Cortex of kidney (tissue), 1 donor: ENCODE measurements at places on chromosomes 7 and 10.

DNA sequence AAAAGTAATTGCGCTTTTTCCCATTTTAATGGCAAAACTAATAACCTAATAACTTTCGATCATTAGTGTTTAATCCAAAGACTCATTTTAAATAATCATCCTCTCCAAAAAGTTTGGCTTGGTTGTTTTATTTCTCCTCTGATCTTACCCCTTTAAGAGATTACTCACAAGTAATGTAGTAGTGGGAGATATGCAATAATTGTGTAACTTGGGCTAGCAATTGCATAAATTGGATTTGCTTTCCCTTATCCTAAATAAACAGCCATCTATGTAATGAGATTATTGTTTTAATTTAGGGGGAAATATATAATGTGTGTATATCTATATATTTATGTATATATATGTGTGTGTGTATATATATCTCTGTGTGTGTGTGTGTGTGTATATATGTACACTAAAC, 82.5 kb downstream of the RNLS start:
- no peak for DNase-seq

- DNase-seq, result no peak
Observed at GRCh38 chr7:32062150-32062549, 8.1 kb downstream of the PDE1C start.

- no peak for DNase-seq
Observed at GRCh38 chr7:121451367-121452094, 55.4 kb upstream of the FAM3C start.

DNA sequence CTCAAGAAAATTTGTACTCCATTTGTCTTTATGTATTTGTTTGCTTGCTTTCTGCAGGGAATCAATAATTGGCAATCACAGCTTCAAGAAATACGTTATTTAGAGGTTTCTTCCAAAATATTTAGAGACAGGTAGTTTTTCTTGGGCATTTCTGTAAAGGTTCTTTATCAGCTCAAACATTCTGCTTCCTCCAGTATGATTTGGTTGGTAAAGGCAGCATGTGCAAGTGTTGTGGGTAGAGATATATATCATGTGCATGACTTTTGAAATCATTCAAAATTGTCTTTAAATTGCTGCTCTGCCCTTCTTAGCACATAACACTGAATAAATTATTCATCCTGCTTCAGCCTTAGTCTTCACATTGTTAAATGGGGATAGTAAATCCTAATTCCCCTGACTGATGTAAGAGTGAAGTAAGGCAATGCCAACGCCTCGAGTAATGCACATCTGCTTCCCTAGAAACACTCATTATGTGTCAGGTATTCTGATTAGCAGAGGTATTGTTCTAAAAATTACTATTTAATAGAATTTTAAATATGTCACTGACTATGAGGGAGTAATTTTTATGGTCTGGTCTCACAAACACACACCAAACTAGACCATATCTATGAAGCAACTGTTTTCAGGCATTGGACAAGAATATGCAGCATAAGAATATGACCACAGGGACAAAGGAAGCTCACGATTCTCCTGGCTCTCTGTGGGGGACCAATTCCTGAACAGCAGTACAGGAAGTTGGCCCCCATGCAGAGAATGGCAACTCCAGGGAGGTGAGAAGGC, 77.3 kb upstream of the AKR1E2 start:
- no peak for DNase-seq

GRCh38 chr7:90719155-90719554, 123.0 kb downstream of the CDK14 start:
- no peak for DNase-seq

DNA sequence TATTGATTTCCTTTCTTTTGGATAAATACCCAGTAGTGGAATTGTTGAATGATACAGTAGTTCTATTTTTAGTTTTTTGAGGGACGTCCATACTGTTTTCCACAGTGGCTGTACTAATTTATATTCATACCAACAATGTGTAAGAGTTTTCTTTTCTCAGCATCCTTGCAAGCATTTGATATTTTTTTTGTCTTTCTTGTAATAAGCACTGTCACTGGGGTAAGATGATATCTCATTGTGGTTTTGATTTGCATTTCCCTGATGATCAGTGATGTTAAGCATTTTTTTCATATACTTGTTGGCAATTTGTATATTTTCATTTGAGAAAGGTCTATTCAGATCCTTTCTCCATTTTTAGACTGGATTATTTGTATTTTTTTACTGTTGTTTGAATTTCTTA, 308.7 kb downstream of the PTEN start:
- no peak for DNase-seq

GRCh38 chr10:119531067-119531466, 11.5 kb downstream of the RGS10 start:
- no peak for DNase-seq

DNA sequence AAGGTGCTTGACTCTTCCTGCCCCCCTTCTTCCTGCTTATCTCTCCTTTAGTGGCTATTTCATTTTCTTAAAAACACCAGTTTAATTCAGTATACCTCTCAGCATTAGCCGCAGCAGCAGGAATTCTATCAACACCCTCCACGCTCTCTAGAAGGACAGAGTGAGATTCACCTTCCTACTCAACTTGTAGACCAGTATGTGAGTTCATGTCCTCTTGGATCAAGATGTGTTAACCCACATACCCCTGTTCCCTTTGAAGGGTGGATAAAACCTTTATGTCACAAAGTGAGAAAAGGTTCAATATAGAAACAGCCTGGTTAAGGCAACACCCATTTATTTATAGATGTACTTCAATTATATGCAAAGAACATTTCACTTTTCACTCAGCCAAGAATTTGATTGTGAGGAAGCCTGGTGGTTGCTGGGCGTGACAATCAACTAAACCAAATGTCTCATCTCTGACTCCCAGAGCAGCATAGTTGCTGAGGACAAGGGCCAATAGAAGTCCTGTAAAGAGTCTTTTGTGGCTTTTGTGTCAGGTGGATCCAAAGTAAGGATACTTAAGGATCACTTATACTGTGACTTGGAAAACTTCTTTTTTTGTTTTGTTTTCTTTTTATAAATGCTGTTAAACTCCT, 617.1 kb downstream of the SORCS3 start:
- no peak for DNase-seq

GRCh38 chr7:15915686-15916293, 229.3 kb upstream of the MEOX2 start:
- no peak for DNase-seq

- no peak for DNase-seq
Observed at GRCh38 chr7:87511510-87511909, 36.0 kb upstream of the ABCB4 start.

DNA sequence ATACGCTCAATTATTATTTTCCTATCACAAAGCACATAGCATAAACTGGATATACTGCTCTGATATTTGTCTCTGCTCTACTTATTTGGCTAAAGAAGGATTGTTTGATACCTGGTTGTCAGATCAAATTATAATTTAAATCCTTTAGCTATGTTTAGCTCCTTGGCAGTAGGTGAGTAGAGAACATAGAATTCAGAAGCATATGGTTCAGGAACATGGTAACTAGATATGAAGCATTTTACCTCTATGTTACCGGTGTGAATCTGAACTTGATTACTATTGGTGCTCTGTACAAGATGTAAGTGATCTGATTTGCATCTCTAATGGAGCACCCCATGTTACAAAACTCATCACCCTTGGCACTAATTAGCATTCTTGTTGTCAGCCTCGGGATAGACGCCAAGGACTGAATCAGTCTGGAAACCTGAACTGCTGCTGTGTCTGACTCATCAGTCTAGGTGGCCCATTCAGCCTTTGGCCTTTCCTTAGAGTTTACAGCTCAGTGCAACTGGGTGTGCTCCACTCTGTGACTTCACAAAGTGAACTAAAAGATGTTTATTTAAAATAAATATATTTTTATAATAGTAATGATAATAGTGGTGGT, 12.3 kb upstream of the MYPN start:
- no peak for DNase-seq

- DNase-seq, result no peak
Observed at GRCh38 chr7:80581486-80582260, 56.8 kb upstream of the CD36 start.

DNA sequence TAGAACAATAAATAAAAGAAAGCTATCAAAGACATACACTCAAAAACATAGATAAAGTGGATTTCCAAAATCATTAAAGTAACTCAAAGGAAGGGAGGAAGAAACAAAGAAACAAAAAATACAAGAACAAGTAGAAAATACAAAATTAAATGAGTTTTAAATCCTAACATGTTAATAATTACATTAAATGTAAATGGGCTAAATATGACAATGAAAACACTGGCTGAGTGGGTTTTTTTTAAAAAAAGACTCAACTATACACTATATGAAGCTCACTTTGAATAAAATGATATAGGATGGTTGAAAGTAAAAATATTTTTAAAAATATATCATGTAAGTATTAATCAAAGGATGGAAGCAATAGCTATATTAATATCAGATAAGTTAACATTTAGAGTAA, 371.4 kb downstream of the PTPRN2 start:
- DNase-seq, result no peak

DNA sequence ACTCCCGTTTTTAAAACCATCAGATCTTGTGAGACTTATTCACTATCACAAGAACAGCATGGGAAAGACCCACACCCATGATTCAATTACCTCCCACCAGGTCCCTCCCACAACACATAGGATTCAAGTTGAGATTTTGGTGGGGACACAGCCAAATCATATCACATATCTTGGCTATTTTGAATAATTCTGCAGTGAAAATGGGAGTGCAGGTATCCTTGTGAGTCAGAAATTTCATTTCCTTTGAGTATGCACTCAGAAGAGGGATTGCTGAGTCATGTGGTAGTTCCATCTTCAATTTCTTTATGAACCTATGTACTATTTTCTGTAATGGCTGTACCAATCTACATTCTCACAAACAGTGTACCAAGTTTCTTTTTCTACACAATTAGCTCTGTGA, 125.8 kb downstream of the ANKRD7 start:
- DNase-seq, result no peak

- no peak for DNase-seq
Observed at GRCh38 chr7:7772397-7772821, 54.0 kb upstream of the RPA3 start.

GRCh38 chr10:72109636-72110157, 21.3 kb upstream of the SPOCK2 start:
- DNase-seq, result no peak

GRCh38 chr10:24333736-24334135, 124.8 kb downstream of the KIAA1217 start:
- DNase-seq, result no peak

- no peak for DNase-seq
Observed at GRCh38 chr7:121272676-121273075, 56.1 kb upstream of the WNT16 start.

GRCh38 chr10:12502526-12503274, 153.4 kb downstream of the CAMK1D start:
- DNase-seq, result no peak

DNA sequence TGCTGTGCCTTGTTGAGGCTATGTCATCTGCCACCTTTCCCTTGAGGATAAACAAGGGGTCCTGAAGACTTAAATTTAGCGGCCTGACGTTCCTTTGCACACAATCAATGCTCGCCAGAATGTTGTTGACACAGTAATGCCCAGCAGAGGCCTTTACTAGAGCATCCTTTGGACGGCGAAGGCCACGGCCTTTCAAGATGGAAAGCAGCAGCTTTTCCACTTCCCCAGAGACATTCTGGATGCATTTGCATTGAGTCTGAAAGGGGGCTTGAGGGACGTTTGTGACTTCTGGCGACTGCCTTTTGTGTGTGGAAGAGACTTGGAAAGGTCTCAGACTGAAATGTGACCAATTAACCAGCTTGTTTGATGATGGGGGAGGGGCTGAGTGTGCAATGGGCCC, 52.5 kb downstream of the VWA2 start:
- DNase-seq, result no peak

DNA sequence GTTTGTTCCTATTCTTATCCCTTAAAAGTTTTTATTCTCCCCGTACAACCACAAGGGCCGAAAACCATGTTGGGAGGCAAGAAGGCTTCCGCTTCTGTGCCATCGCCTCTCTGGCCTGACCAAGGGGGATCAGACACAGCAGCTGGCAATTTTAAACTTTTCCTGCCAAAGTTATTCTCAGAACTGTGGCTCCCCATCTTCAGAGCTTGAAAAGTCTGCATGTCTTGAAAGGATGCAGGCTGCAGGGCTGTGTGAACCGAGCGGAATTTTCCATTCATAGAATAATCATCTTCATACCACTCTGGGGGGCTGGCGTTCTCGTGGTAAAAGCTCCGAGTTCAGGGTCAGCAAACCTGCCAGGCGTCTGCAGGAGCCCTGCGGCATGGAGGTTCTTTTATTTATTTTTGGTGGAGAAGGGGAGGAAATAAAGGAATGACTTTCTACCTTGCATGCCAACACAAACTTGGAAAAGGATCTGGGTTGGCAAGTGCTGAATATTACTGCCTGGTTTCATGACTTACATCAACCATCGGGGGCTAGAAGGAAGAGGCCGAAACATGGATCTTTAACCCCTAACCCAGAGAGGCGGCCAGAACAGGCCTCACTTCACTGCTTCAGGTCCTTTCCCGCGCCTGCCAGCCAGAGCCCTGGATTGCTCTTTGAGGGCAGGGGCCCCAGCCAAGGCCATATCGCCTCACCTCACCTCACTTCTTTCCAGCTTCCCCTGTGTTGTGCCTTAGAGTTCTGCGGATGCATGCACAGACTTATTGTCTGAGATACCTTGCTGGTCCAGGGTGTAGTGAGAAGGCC, 3.0 kb upstream of the NANOS1 start:
- DNase-seq, result no peak

DNA sequence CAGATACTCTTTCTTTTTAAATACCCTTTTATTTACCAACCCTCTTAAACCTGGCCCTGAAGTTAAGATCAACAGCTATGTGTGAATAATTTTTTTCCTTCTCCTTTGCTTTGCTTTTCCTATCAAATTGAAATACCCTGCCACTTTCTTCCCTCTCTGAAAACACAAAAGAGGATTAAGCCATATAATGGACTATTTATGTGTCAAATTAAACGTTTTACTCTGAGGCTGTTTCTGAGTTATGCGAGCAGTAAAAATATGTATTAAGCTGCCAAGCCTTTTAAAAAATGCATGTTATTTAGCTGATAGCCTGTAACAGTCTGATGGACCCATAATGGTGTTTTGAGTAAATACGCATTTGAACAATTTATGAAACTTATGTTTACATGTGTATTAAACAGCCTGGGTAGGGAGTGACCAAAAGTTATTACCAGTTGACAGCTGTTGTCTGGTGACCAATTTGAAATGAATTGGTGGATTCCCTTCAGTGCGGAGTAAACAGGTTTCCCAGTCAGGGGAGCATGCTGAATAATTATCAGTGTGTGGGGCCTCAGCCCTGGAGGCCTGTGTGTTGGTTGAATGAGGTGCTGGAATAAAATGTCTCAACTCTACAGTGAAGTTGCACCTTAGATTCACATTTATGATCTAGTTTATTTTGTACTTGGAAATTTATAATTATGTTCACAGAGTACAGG, 89.6 kb downstream of the AUTS2 start:
- DNase-seq, result no peak

- no peak for DNase-seq
Observed at GRCh38 chr7:31487476-31487875, 26.4 kb upstream of the ITPRID1 start.

- DNase-seq, result no peak
Observed at GRCh38 chr7:101386558-101387231, 24.0 kb downstream of the COL26A1 start.

DNA sequence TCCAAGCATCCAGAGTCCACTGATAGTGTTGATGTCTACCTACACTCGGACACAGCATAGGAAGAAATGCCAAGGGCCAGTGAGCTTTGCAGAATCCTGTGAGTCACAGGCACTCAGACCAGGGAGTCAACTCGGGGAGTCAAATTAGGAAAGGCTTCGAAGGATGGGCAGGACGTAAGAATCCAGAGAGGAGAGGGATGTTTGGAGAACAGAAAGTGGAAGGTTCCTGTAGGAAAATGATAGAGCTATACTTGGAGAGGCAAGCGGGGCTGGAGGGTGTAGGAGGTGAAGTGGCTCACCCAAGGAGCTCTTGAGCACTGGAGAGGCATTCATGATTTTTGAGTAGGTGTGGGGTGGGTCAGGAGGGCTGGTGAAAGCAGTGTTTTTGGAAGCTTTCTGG, 3.0 kb downstream of the ZYX start:
- no peak for DNase-seq
